ENCODE measurements at places on chromosomes 4 and X. TPM values are rescaled to one million over a fixed set of nuclear protein-coding genes. Genes with fewer than 3 reads are reported as not detected.

Gene COX7B2
- total RNA-seq: not detected

Gene OTUD5
- 26.6 TPM for total RNA-seq

Gene DHX15
- total RNA-seq: 67.8 TPM

Gene MAB21L2
- total RNA-seq: 0.20 TPM

- DNase-seq: peak; percentile 61
These were observed 419 bp downstream of the ADD1 start for GRCh38 chr4:2843941-2844584.

DNA sequence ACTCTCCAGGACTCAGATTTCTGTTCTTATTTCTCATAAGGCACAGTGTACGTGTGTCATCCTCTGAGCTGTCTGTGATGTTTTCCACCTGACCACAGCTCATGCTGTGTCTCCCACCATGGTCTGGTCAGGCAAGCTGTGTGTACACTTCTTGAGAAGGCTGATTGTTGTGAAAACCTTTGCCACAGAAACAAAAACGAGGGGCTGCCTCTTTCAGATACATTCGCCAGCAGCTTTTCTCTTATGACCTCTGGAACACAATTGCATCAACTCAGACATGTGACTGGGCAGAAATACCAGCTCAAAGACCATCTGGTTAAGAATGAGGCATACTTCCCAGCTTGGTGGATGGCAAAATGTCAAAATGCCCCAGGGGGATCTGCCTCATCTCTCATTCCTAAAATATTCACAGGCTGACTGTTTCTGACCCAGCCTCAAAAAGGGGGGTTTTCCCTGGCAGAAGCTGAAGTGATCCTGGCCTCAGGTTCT lies 46.1 kb downstream of the PGRMC2 start:
- no peak for DNase-seq

- DNase-seq: no peak
These were observed 35.8 kb upstream of the FAM9C start for GRCh38 chrX:13080128-13080795.

DNA sequence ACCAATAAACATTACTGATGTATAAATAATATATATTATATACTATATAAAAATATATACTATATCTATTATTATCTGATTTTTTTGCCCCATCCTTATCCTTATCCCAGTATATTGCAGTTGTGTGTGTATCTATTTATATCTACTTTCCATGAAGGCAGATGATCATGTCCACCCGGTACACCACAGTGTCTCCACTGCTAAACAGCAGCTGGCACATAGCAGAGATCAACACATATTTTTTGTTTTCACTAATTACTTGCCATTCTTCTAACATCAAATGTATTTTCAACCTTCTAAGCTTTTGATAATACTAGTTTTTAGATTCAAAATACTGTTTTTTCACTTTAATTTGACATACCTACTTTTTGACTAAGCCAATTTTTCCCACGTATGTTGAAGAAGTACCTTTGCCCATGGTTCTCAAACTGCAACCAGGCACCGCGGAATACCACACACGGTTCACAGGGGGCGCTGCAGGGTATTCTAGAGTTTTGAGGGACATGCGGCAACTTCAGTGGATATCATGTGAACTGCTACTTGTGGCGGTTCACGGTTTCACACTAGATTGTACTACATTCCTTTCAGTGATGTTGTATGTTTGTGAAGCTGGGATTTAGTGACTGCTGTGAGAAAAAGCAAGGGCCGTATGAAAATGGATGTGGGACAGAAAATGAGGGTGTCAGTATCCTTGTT lies 182.5 kb upstream of the NPY2R start:
- peak; percentile 26 for DNase-seq
